ENCODE measurements at places on chromosomes 1 and 21. TPM values are rescaled to one million over a fixed set of nuclear protein-coding genes. Genes with fewer than 3 reads are reported as not detected.

MYOCOS gene
- not detected for total RNA-seq

HSD3B1 gene
- not detected for total RNA-seq

LCE2B gene
- total RNA-seq = not detected

RGS7 gene
- 0.10 TPM for total RNA-seq

ZNF648 gene
- total RNA-seq = not detected

FCRL5 gene
- total RNA-seq = not detected

SPRR2D gene
- not detected for total RNA-seq

RIT1 gene
- 24.3 TPM for total RNA-seq

CFAP107 gene
- not detected for total RNA-seq

UFC1 gene
- 88.4 TPM for total RNA-seq

CD52 gene
- not detected for total RNA-seq

SPRR1A gene
- total RNA-seq = not detected

GPR157 gene
- total RNA-seq = 4.9 TPM

IGSF5 gene
- total RNA-seq = not detected

FGR gene
- total RNA-seq = not detected

FASLG gene
- not detected for total RNA-seq

OR2M3 gene
- total RNA-seq = not detected

ACTA1 gene
- total RNA-seq = 0.18 TPM

PTAFR gene
- total RNA-seq = 0.23 TPM

RGS13 gene
- total RNA-seq = not detected

TCHH gene
- 0.14 TPM for total RNA-seq

AK4 gene
- total RNA-seq = 22.4 TPM

PLXNA2 gene
- 1.1 TPM for total RNA-seq

NGF gene
- 4.4 TPM for total RNA-seq

CHRM3 gene
- total RNA-seq = 0.06 TPM

AKNAD1 gene
- 1.8 TPM for total RNA-seq

ITLN2 gene
- not detected for total RNA-seq

ASTN1 gene
- total RNA-seq = not detected

HTR6 gene
- total RNA-seq = 0.22 TPM

KCNJ9 gene
- not detected for total RNA-seq

KRTAP19-7 gene
- total RNA-seq = not detected

MIGA1 gene
- total RNA-seq = 2.4 TPM

S100A5 gene
- 0.42 TPM for total RNA-seq

FHAD1 gene
- total RNA-seq = 0.35 TPM

OPRD1 gene
- 0.14 TPM for total RNA-seq

ACKR1 gene
- not detected for total RNA-seq

GABPA gene
- 8.2 TPM for total RNA-seq

OR6K3 gene
- total RNA-seq = not detected

SPRR4 gene
- total RNA-seq = not detected

VHLL gene
- total RNA-seq = not detected

TIAM1 gene
- 0.33 TPM for total RNA-seq

CR1 gene
- not detected for total RNA-seq

CLIC6 gene
- total RNA-seq = 0.09 TPM

LCE1B gene
- total RNA-seq = not detected

DCDC2B gene
- not detected for total RNA-seq

PDZK1IP1 gene
- total RNA-seq = 5.3 TPM

F5 gene
- 0.10 TPM for total RNA-seq

GFI1 gene
- total RNA-seq = 0.23 TPM

CASZ1 gene
- 1.9 TPM for total RNA-seq

Measured in A549 treated with RU486 at 1 μM for 4 hours (cell line).